ENCODE measurements at places on chromosomes 12 and 14.

DNA sequence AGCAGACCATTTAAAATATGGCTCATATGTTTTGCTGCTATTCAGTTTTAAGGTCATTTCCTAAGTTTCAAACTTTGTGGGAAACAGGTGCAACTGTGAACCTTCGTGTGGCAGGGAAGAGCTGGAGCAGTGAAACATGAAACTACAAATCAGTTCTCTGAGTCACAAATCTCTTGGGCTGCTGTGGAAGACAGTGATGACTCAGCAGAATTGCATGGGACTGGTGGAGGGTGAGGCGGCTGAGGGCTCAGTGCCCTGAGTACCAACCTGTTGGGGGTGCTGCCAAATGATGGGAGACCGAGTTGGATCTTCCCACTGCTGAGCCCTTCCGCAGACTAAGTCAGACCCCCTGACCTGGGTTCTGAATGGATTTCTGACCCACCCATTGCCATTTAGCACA is 8.4 kb upstream of the CALM1 start:
- no peak overlapping the region for H3K27ac ChIP-seq
- no peak for DNase-seq
- peaks cover 21% of the 10 kb centered on the region for H3K4me1 ChIP-seq
- no peaks in the 10 kb centered on the region for H3K36me3 ChIP-seq
- H3K4me3 ChIP-seq, result no peak overlapping the region

GRCh38 chr14:21940887-21941856 is 267.6 kb upstream of the OR4E1 start:
- peak overlapping the region; percentile 41 for H3K4me3 ChIP-seq
- H3K27ac ChIP-seq, result peak overlapping the region; percentile 30
- H3K27me3 ChIP-seq, result no peaks in the 10 kb centered on the region
- H3K4me1 ChIP-seq, result peaks cover 9% of the 10 kb centered on the region
- DNase-seq, result peak; percentile 11
- no peaks in the 10 kb centered on the region for H3K36me3 ChIP-seq

DNA sequence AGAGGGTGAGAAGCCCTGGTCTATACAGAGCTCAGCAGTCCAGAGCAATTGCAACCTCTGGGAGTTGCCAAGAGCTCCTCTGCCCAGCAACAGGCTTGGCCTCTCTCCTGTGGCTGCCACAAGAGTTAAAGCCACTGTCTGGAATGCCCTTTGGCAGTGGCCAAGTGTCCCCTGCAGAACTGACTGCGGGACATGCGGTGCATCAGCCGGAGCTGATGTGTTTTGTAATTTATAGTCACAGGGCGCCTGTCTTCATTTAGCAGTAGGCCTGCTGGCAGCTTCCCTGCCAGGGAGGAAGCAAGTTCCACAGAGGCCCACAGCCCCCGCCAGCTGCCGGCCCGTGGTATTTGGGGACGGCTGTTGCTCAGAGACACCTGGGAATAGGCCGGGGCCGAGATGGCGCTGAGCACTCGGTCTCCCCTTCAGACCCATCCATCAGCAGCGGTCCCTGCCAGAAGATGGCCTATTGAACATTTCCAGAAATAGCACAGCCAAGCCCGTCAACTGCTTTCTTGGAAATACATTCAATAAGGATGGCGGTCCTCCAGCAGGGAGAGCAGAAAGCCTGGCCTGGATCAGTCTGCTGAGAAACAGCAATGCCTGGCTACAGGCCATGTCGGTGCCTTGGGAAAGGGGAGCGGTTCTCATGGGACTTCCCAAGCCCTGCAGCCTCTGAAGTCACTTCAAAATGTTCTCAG is 217.4 kb downstream of the CRADD start:
- no peaks in the 10 kb centered on the region for H3K36me3 ChIP-seq
- peaks cover 11% of the 10 kb centered on the region for H3K4me1 ChIP-seq
- no peak overlapping the region for H3K4me3 ChIP-seq
- H3K27ac ChIP-seq, result no peak overlapping the region
- no peaks in the 10 kb centered on the region for H3K27me3 ChIP-seq
- DNase-seq, result no peak

GRCh38 chr12:24822121-24822899 is 126.6 kb downstream of the BCAT1 start:
- H3K4me3 ChIP-seq, result no peak overlapping the region
- no peaks in the 10 kb centered on the region for H3K4me1 ChIP-seq
- no peak overlapping the region for H3K27ac ChIP-seq
- no peaks in the 10 kb centered on the region for H3K27me3 ChIP-seq

DNA sequence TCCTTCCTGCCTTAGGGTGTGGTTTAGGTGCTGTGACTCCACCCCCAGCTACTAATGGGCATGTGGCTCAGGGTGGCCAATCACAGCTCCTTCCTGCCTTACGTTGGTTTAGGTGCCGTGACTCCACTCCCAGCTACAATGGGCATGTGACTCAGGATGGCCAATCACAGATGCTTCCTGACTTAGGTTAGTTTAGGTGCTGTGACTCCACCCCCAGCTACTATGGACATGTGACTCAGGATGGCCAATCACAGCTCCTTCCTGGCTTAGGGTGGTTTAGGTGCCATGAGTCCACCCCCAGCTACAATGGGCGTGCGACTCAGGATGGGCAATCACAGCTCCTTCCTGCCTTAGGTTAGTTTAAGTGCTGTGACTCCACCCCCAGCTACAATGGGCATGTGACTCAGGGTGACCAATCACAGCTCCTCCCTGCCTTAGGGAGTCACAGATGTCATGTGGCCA is 163.9 kb downstream of the TBX5 start:
- H3K4me1 ChIP-seq, result no peaks in the 10 kb centered on the region
- peaks cover 6% of the 10 kb centered on the region for H3K27me3 ChIP-seq
- H3K36me3 ChIP-seq, result no peaks in the 10 kb centered on the region
- no peak overlapping the region for H3K4me3 ChIP-seq
- H3K27ac ChIP-seq, result no peak overlapping the region
- no peak for DNase-seq

DNA sequence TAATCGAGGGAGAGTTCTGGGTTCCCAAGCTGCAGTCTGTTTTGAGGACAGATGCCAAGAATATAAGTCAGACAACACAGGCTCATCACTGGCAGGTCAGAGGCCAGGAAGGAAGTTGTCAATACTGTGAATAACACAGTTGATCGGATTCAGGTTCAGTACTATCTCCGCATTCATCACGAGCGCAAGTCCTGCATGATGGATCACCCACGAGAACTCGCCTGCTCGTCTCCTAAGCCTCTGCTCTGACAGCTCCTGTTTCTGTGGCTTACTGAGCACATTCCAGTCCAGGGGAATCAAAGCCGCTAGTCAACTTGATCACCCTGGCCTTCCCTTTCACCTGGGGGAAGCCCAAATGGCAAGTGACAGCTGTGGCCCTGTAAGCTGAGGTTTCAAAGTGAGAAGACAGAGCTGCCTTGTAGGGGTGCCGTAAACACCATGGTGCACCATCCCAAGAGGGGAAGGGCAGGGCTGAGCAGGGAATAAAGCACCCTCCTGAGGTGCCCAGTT is 60.1 kb upstream of the DICER1 start:
- H3K4me3 ChIP-seq, result no peak overlapping the region
- no peaks in the 10 kb centered on the region for H3K36me3 ChIP-seq
- no peak for DNase-seq
- H3K4me1 ChIP-seq, result no peaks in the 10 kb centered on the region
- H3K27ac ChIP-seq, result no peak overlapping the region

DNA sequence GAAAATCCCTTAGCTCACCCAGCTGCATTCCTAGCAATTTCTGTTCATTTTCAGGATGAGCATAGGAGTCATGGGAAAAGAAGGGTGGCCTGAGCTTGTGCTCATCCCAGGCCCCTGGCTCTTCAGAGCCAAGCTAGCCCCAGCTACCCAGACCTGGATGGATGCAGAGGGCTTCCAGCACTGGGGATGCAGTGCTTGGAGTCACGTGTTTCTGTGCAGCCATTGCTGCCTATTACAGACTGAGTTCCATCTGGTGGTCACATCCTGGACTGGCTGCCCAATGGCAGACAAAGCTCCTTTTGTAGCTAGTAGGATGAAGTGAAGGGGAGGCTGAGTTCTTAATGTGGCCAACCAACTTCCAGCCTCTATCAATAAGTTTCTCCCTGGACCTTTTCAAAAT is 54.2 kb upstream of the JDP2 start:
- no peak overlapping the region for H3K4me3 ChIP-seq
- no peaks in the 10 kb centered on the region for H3K4me1 ChIP-seq
- no peaks in the 10 kb centered on the region for H3K27me3 ChIP-seq
- no peak overlapping the region for H3K27ac ChIP-seq
- DNase-seq, result no peak

DNA sequence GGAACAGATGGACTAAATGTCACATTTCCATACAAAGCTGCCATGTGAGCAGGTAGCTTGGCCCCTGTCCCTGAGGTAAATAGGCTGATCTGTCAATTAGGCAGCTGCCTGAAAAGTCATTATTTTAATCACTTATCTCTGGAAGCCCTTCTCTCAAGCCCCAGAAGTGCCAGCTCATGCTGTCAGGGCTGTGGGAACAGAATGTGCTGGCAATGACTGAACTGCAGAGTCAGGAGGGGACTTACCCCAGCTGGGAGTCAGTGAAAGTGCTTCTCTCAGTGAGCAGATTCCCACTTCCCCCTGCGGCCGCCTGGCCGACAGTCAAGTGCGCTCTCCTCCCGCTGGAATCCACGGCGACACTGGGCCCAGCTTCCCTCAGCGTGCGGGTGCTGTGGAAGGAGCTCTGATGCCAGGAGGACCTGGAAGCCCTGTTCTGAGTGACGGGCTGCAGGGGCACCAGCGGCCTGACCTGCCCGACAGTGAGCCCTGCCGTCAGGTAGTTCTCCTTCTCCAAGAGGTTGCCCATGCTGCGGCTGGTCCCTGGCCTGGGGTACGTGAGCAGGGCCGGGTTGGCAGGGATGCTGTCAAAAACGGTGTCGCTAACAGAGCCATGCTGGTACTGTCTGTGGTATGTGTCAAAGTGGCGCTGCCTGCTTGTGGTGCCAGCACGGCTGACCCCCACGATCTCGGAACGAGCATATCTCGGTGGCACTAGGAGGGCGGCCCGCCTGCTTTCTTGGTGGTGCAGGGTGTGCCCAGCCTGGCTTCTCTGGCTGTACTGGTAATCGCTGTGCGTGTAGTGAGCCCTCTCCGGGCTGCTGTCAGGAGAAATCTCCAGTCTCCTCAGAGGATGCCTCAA is 18.7 kb downstream of the PKP2 start:
- no peak overlapping the region for H3K4me3 ChIP-seq
- no peaks in the 10 kb centered on the region for H3K4me1 ChIP-seq
- no peak overlapping the region for H3K27ac ChIP-seq
- no peaks in the 10 kb centered on the region for H3K36me3 ChIP-seq

GRCh38 chr14:74462993-74463392 is 30.1 kb downstream of the NPC2 start:
- no peak overlapping the region for H3K4me3 ChIP-seq
- H3K27me3 ChIP-seq, result no peaks in the 10 kb centered on the region
- H3K36me3 ChIP-seq, result no peaks in the 10 kb centered on the region
- no peak for DNase-seq

- no peak overlapping the region for H3K27ac ChIP-seq
- no peaks in the 10 kb centered on the region for H3K4me1 ChIP-seq
- no peaks in the 10 kb centered on the region for H3K36me3 ChIP-seq
- no peak overlapping the region for H3K4me3 ChIP-seq
Observed at GRCh38 chr12:81395431-81395830, 317.6 kb downstream of the ACSS3 start.

DNA sequence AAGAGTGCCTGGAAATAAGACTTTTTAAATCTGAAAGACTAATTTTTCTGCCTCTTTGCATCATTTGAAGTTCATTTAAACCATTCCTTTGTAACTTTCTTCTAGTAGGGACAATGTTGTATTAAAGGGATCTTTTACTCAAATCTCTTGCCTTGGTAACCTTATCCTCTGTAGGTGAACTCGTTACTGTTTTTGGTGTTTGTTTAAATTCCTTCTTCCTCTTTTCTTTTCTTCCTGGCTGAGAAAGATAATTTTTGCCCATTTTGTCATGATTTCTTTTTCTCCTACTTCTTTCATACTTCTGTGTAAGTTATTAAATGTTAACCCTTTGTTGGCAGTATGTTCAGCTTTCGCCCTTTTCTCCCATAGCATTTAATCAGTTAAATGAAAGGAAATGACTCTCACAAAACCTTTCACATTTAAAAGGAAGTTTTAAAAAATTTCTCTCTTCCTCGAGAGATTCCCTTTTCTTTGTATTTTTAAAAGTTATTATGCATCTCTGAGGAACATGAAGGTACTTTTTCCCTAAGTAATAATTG is 10.3 kb downstream of the VEZT start:
- H3K27me3 ChIP-seq, result no peaks in the 10 kb centered on the region
- peaks cover 4% of the 10 kb centered on the region for H3K4me1 ChIP-seq
- no peak overlapping the region for H3K4me3 ChIP-seq
- no peak overlapping the region for H3K27ac ChIP-seq
- no peak for DNase-seq
- H3K36me3 ChIP-seq, result peaks cover 16% of the 10 kb centered on the region

- no peak for DNase-seq
- no peaks in the 10 kb centered on the region for H3K27me3 ChIP-seq
- H3K4me1 ChIP-seq, result peaks cover 11% of the 10 kb centered on the region
- peak overlapping the region; percentile 82 for H3K4me3 ChIP-seq
- no peaks in the 10 kb centered on the region for H3K36me3 ChIP-seq
- H3K27ac ChIP-seq, result no peak overlapping the region
Observed at GRCh38 chr12:62604871-62605270, 138.2 kb downstream of the MON2 start.

GRCh38 chr12:122366685-122367475 is 55.6 kb downstream of the CLIP1 start:
- DNase-seq, result no peak
- H3K36me3 ChIP-seq, result peaks cover 25% of the 10 kb centered on the region
- H3K4me1 ChIP-seq, result peaks cover 5% of the 10 kb centered on the region
- H3K4me3 ChIP-seq, result no peak overlapping the region
- H3K27ac ChIP-seq, result no peak overlapping the region

GRCh38 chr14:100554082-100554677 is 33.0 kb downstream of the BEGAIN start:
- no peak overlapping the region for H3K27ac ChIP-seq
- no peaks in the 10 kb centered on the region for H3K36me3 ChIP-seq
- H3K4me1 ChIP-seq, result peaks cover 15% of the 10 kb centered on the region
- no peak overlapping the region for H3K4me3 ChIP-seq
- H3K27me3 ChIP-seq, result no peaks in the 10 kb centered on the region

DNA sequence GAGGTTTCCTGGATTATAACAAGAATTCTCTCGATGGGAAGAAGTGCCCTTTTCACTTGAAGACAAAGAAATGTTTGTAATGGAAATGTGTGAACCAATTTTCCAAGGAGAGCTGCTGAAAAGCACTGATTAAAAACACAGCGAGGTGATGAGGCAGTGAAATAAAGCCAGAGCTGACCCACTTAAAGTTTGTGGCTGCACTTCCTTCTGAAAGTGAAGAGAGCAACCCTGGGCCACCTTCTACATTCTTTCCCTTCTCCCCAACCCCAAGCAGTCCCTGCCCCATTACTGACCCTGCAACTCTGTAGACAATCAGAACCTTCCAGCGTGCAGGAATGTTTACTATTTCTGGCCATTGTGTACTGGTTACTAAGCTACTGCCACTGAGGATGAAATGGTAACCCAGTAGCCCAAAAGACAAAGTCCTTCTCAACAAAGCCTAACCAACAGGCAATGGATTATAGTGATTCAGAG is 173.9 kb downstream of the TTC7B start:
- no peaks in the 10 kb centered on the region for H3K27me3 ChIP-seq
- H3K36me3 ChIP-seq, result no peaks in the 10 kb centered on the region
- no peak overlapping the region for H3K27ac ChIP-seq
- no peak overlapping the region for H3K4me3 ChIP-seq
- DNase-seq, result no peak
- no peaks in the 10 kb centered on the region for H3K4me1 ChIP-seq

GRCh38 chr12:104136577-104136976 is 1.4 kb downstream of the NFYB start:
- H3K4me1 ChIP-seq, result peaks cover 18% of the 10 kb centered on the region
- H3K36me3 ChIP-seq, result peaks cover 34% of the 10 kb centered on the region
- DNase-seq, result no peak
- H3K4me3 ChIP-seq, result peak overlapping the region; percentile 63

All from CD4-positive, alpha-beta T cell (primary cell).